ENCODE measurements at places on chromosomes 12 and 14.

- no peak for DNase-seq
Observed at GRCh38 chr12:53025250-53025649, 19.0 kb downstream of the EIF4B start.

- no peak for DNase-seq
Observed at GRCh38 chr12:88420457-88420856, 159.8 kb downstream of the KITLG start.

GRCh38 chr14:70641548-70642302 is at the start of gene TTC9:
Gene TTC9, plus strand, starts transcription at chr14:70641916. Its CDS starts 214 bp downstream, at chr14:70642130.
- no peak for DNase-seq

- DNase-seq: no peak
Observed at GRCh38 chr14:25111061-25111601, 61.2 kb upstream of the STXBP6 start.

GRCh38 chr12:116856729-116857128 is 24.5 kb downstream of the HRK start:
- no peak for DNase-seq

DNA sequence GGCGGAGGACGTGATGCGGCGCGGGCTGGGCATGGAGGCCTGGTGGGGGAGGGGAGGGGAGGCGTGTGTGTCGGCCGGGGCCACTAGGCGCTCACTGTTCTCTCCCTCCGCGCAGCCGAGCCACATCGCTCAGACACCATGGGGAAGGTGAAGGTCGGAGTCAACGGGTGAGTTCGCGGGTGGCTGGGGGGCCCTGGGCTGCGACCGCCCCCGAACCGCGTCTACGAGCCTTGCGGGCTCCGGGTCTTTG is 303 bp downstream of the GAPDH start:
- no peak for DNase-seq

GRCh38 chr12:87921621-87922020 is 107.6 kb downstream of the C12orf50 start:
- no peak for DNase-seq

- no peak for DNase-seq
Observed at GRCh38 chr12:130433411-130433810, 95.7 kb downstream of the PIWIL1 start.

DNA sequence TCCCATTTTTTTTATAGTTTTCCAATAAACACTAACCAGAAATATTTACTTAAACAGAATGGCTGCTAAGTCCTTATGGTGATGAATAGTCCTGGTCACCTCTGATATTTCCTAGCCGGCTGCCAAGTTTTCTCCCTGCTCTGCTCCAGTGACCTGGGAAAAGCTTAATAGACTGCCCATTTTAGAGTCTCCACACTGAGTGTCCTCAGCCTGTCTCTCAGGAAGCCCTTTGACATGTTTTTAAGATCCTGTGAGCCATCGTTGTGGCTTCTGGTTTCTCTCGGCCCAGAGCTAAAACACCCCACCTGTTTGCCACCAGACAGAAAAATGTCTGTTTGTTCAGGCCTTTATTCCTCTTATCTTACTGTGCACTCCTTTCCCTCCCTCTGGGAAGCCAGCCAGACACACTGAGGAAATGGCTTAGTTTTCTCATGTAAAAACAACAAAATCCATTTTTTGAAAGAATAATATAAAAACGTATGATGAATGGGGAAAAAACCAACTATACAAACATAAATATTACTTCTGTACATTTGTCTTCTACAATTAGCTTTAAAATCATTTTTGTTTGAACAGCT is 25.4 kb upstream of the ALDH2 start:
- no peak for DNase-seq
